GM10248 (cell line): ENCODE measurements at places on chromosomes 11 and 22.

GRCh38 chr11:4647766-4648165, 4.0 kb downstream of the OR51E1 start:
- DNase-seq = no peak

DNA sequence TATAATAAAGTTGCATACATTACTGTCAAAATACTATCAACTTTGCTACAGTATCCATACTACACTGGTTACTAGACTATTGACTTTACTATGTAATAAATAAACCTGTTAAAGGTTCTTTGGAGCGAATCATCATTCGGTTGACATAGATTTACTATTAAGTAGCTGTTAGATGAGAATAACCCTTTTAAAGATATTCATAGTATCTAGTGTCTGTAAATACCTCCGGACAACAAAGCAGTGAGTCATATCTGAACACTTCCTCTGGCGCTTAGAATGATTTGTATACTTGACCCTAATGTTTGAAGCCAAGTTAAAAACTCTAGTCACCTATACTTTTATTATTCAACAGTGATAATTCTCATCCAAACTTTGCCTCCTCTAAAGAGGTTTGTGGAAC, 84.7 kb downstream of the MSANTD4 start:
- no peak for DNase-seq

- no peak for DNase-seq
Observed at GRCh38 chr11:28133146-28133545, 25.0 kb downstream of the METTL15 start.

GRCh38 chr22:39234867-39235687, 9.7 kb downstream of the PDGFB start:
- no peak for DNase-seq

GRCh38 chr11:80054582-80055165, 613.8 kb upstream of the TENM4 start:
- DNase-seq = no peak

DNA sequence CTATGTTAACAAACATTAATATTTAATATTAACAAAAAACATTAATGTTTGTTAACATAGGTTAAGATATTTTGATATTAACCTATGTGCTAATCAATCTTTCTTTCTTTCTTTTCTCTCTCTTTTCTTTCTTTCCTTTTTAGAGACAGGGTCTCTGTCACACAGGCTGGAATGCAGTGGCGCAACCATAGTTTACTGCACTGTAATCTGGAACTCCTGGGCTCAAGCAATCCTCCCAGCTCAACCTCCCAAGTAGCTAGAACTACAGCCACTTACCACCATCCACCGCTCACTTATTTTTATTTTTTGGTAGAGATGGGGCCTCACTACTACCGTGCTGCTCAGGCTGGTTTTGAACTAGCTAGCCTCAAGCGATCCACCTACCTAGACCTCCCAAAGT, 13.2 kb downstream of the SIK3 start:
- DNase-seq = no peak

- DNase-seq = no peak
Observed at GRCh38 chr11:125005491-125005890, 51.5 kb downstream of the CCDC15 start.

GRCh38 chr11:72233056-72233772, 8.6 kb downstream of the INPPL1 start:
- no peak for DNase-seq

DNA sequence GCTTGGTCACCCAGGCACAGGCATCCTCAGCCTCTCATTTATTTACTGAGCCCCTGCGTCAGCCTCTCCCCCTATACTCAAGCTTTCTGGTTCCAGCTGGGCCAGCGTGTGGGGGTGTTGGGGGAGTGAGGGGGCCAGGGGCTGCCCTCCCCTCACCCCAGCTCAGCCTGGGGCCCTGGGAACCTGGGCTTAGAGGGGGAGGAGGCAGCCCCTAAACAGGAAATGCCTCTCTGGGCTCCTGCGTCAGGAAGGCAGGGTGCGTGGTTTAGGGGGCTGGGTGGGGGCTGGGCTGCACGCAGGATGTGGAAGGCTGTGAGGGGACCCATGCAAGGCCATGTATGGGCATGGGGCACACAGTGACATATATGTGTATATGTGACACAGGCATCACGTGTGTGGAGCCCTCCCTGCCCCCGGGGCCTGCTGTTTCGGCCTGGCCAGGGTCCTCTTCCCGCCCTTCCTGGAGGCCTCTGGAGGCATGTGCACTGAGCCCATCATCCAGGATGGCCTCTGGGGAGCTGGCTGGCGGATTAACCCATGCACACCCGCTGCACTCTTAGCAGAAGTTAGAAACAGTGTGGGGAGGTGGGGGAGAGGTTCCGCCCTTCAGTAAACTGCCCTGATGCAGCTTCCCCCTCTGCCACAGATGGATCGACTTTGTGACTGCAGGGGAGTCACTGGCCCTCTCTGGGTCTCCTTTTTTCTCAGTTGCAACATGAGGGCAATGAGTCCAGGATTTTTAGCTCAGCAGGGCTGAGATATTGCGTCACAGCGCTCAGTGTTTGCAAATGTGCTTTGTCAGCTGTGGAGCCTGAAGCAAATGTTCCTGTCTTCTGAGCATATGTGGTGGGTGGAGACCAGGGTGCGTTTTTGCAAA, 1.1 kb upstream of the CD248 start:
- DNase-seq = no peak

- DNase-seq = peak; percentile 65
Observed at GRCh38 chr11:65071907-65072630, 11.8 kb downstream of the CDCA5 start.

GRCh38 chr11:134613646-134614045, 201.6 kb upstream of the B3GAT1 start:
- no peak for DNase-seq

DNA sequence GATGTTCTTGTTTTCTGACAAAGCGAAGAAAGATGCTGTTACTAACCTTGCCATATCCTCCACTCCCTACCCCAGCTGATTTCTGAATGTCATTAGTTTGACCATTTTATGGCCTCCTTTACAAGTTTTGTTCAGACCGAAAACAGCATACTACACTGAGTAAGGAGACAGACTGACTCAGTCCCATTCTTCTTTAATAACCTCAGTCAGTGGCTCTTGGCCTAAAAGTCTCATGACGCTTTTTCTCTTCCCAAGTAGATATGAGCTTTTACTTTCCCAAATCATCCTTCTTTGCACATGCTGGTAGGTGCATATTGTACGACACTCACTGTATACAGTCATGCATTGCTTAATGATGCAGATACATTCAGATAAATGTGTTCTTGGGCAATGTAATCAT, 8.0 kb upstream of the FIBIN start:
- no peak for DNase-seq

- DNase-seq = no peak
Observed at GRCh38 chr11:108574675-108575074, 18.9 kb downstream of the EXPH5 start.

DNA sequence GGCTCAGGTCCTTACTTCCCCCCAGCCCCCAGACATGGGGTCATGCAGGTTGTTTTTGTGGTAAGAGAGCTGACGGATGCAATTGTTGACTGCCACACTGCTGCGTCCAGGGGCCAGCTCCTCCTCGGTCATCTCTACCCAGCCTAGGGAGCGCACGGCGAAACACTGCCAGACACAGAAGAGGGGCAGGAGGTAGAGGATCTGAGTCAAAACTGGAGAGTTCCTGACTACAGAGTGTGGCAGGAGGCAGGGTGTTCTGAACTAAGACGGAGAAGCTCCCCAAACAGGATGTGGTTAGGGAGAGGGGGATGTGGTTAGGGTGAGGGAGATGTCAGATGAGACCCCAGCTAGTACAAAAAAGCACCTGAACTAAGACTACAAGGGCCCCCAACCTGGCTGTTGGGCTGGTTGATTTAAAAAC, 12.3 kb downstream of the SMPD1 start:
- peak; percentile 77 for DNase-seq

DNA sequence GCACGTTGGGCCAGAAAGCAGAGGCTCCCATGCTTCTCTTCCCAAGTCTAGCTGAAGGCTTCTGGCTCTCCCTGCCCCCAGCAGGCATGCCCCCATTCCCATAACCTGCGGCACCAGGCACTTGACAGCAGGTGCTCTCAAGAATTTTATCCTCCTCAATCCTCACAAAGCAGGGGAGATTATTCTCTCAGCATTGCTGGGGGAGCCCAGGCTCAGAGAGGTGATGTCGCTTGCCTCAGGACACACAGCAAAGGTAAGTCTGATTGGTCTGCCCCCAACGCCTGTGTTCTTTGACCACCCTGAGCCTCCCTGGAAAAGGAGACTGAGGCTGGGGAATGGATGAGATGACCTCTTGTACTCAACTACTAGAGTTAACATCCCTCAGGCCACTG, 4.8 kb downstream of the TST start:
- DNase-seq = no peak

- no peak for DNase-seq
Observed at GRCh38 chr11:126886636-126887035, 113.9 kb downstream of the KIRREL3 start.

DNA sequence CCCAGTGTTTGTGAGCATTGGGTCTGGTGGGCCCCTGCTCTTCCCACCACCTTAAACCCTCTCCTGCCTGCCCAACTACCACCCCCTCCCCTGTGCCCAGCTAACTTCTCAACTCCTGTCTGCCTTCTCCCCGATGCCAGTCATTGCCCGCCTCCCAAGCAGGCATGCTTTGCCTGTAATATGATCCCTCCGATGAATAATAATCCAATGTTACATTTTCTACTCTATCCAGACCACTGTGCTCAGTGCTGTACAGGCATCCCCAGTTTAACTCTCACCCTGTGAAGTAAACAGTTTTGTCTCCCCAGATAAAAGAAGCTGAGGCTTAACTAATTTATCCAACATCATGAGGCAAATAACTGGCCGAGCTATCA, 35.5 kb upstream of the OLFML1 start:
- DNase-seq = no peak

- no peak for DNase-seq
Observed at GRCh38 chr22:46068593-46069491, 81.5 kb upstream of the PPARA start.

- no peak for DNase-seq
Observed at GRCh38 chr11:13114566-13115379, 105.7 kb downstream of the RASSF10 start.

- DNase-seq = no peak
Observed at GRCh38 chr11:75194147-75194546, 43.2 kb downstream of the SLCO2B1 start.

DNA sequence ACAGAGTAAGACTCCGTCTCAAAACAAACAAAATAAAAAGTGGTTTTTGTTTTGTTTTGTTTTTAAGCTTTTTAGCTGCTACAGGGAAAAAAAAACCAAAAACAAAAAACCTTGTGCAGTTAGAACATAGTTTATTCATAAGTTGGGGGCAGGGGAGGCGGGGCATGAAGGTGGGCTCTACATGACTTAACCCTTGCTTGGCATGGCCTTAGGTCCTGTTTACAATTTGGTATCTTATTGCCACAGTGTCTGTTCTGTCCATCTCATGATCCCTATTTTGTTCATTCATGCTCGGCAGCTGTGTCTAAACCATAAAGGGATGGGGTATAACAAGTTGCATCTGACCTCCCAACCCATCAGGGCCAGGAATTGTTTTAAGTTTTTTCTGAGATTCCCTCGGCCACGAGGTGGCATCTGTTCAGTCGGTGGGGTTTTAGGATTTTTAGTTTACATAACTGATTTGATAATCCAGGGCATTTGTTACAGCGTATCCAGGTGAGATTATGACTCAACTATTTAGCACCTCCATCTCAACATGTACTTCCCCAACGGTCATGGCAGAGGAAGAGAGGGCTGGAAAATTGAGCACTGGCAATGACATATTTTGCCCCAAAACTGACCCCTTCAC, 6.9 kb downstream of the AP5B1 start:
- DNase-seq = peak; percentile 10

- no peak for DNase-seq
Observed at GRCh38 chr22:47192651-47193437, 430.4 kb downstream of the TBC1D22A start.

- peak; percentile 81 for DNase-seq
Observed at GRCh38 chr22:22161924-22162851, 82.4 kb upstream of the VPREB1 start.

- no peak for DNase-seq
Observed at GRCh38 chr22:41360126-41360525, 21.6 kb upstream of the TEF start.

- peak; percentile 36 for DNase-seq
Observed at GRCh38 chr11:62842171-62842741, 2.9 kb upstream of the WDR74 start.

DNA sequence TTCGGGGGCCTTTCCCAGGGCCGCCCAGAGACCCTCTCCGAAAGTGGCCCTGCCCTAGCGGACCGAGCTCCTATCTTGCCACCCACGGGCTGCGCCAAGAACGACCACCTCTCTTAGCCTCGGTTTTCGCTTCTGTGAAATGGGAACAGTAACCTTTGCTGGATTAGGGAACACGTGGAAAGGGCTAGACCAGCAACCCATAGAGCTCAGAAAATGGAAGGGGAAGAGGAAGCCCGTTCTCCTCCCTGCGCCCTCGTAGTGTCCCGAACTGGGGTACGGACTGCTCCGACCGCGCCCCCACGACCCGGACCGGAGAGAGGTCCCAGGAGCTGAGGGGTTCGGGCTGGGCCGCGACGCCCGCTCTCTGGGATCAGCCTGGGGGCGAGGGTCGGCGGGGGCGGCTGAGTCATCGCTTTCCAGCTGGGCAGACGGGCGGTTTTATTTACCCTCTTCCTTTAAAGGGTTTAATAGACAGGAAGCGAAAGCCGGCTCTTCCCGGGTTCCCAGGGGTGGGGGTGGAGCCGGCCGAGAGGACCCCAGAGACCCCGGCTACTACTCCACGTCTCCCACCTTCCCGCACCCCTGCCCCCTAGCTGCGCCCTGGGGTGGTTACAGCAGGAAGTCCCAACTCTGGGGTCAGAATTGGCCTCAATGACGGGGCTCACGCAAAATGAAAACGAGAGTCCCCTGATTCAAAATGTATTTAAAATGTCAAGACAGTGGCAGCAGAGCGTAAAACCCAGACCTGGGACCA, 907 bp upstream of the PHLDA2 start:
- peak; percentile 77 for DNase-seq

- no peak for DNase-seq
Observed at GRCh38 chr22:17883356-17883755, 109.1 kb upstream of the BID start.

- DNase-seq = no peak
Observed at GRCh38 chr11:37511425-37511933, 913.4 kb upstream of the RAG2 start.

GRCh38 chr11:61333550-61334433, 764 bp downstream of the TKFC start:
- no peak for DNase-seq

GRCh38 chr11:96126917-96127595, 203.1 kb upstream of the MTMR2 start:
- DNase-seq = no peak

- peak; percentile 24 for DNase-seq
Observed at GRCh38 chr11:78138694-78139421, 568 bp downstream of the ALG8 start.

GRCh38 chr11:36091256-36091811, 147.5 kb downstream of the LDLRAD3 start:
- no peak for DNase-seq

DNA sequence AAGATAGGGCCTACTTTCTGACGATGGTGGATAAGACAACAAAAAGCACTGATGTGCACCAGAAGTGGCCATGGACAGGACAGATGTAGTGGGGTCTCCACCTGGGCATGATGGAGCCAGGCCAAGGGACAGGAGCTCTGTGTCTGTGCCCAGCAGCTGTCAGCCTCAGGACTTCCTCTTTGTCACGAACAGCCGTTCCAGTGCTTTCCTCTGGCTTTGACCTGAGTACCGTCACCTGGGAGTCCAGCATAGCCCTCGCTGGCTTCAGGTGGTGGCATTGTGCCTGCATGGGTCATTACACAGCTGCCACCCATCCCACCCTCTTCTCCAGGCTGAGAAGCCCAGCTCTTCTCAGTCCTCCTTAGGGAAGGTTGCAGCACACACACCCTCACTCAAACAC, 137.8 kb downstream of the GRIK4 start:
- no peak for DNase-seq
